AML-193 (cell line): ENCODE measurements at places on chromosomes 2 and 18.

DNA sequence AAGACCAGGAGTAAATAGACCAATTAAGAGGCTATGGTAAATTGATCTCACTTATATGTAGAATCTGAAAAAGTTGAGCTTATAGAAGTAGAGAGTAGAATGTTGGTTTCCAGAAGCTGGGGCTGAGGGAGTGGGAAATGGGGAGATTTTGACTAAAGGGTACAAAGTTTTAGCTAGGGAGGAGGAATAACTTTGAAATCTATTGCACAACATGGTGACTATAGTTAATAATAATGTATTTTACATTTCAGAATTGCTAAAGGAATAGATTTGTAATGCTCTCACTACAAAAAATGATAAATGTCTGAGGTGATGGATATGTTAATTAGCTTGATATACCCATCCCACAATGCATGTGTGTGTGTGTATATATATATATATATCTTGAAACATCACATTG, 82.1 kb downstream of the UBR3 start:
- no peak for DNase-seq

GRCh38 chr18:59730896-59731295, 33.7 kb upstream of the CCBE1 start:
- no peak for DNase-seq

- DNase-seq = peak; percentile 2
Observed at GRCh38 chr2:16665748-16666448, at the start of gene CYRIA. CYRIA (minus strand) TSS chr2:16665834; CDS start chr2:16588119, 77,715 bp downstream.

DNA sequence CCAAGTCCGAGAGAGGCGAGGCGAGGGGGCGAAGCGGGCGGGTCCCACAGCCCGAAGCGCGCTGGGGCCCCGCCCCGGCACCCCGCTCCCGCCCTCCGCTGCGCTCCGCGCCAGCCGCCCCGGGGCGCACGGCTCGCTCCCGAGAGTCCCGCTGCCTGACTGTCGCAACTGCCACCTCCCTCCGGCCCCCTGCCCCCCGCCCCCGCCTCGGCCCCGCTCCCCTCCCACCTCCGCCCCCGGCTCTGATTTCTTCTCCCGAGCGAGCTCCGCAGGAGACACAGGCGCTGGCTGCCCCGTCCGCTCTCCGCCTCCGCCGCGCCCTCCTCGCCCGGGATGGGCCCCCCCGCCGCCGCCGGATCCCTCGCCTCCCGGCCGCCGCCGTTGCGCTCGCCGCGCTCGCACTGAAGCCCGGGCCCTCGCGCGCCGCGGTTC, at the start of gene WNT6:
Gene WNT6 (plus strand): TSS at position 250 of the 432 bp plus-strand sequence. CDS start 233 bp downstream, outside the sequence.
- DNase-seq = no peak

DNA sequence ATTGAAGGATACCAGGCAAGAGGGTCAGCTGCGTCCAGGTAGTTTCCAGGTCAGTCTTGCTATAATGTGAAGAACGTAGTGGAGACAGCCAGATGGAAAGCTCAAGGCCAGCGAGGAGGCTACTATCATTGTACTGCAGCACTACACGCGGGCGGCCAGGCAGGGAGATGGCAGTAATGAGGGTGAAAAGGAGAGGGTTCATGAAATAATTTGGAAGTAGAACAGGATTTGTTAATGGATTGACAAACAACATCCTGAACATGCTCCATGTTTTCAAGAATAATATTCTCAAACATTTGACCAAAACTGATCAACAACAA, 17.1 kb downstream of the SPIRE1 start:
- no peak for DNase-seq

GRCh38 chr2:32068-32467, 14.2 kb downstream of the FAM110C start:
- DNase-seq = no peak

GRCh38 chr2:217370391-217370790, 510.5 kb upstream of the TNP1 start:
- DNase-seq = no peak

DNA sequence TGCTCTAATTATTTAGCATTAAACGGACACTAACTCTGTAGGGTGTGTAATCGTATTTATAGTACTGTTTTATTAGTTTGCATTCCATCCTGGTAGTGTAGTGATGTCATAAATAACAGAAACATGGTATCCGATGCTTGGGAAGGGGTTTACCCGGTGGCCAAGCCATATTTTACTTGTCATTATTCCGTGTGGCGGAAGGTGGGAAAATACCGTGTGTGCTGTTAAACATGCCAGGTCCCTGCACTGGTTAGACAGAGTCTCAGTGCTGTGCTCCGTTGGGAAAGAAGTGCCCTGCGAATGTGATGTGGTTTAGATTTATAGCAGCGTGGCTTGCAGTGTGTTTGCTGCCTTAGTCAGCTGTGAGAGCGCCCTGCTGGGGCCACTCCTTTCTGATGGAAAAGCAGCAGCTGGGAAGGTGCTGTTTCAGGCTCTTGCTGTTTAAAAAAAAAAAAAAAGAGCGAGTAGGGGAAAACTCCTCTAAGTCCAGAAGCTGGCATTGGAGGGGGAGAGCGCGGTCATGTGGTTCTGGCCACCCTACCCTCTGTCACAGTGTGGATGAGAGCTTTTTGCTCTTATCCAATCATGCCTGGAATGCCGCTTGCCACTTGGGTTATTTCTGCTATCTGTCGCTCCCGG, 211.0 kb downstream of the NEDD4L start:
- no peak for DNase-seq

DNA sequence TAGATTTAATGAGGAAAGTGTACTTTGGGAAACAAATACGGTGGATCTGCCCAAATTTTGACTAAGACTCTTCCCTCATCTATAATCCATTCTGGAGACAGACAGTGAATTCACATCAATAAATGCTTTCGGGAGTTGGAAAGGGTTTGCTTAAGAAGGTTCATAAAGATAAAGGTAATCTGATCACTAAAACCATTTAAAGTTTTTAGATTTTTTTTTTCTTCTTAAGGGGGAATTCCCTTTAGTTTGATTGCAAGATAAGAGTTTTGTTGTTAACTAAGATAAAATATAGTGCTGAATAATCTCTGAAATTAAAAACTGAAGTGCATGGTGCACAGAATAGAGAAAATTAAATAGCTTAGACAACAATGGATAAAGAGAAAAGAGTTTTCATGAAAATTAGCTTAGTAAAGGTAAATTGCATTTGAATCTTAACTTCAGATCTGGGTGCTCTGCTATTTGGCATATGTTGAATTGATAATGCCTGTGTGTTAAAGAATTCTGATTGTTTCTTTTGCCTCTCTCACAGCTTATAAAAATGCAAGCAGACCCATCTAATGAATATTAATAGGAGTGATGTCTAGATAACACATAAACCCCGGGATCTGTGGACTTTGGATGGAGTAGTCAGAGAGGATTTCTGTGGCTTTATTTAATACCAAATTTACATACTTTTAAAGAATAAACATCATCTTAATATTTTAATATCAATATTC, 100.8 kb downstream of the MEIS1 start:
- DNase-seq = no peak

DNA sequence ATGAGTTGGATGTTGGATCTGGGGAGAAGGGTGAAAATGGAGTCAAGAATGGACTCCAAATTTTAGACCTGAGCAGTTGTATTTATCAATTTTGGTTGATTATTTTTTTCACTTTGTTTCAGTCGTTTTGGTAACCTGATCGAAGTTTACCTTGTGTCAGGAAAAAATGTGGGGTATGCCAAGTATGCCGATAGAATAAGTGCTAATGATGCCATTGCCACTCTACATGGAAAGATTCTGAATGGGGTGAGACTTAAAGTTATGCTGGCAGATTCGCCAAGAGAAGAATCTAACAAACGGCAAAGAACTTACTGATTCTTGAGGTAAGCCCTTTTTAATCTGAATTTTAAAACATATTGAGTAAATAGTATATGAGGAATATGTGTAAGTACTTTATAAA, 13.6 kb downstream of the RBM45 start:
- no peak for DNase-seq

- peak; percentile 23 for DNase-seq
Observed at GRCh38 chr18:35581898-35582641, 530 bp downstream of the GALNT1 start.

- DNase-seq = no peak
Observed at GRCh38 chr2:186848873-186849578, at the start of gene ZSWIM2. ZSWIM2 (minus strand) TSS chr2:186849170; CDS start chr2:186849130, 40 bp downstream.
